Mononuclear cell (primary cell): ENCODE measurements at places on chromosomes 3 and 15. TPM values are rescaled to one million over a fixed set of nuclear protein-coding genes. Genes with fewer than 3 reads are reported as not detected.

PSMA4 gene
- total RNA-seq = 70.6 TPM

SKOR1 gene
- 1.9 TPM for total RNA-seq

OR5K2 gene
- not detected for total RNA-seq

SCN11A gene
- total RNA-seq = under 0.01 TPM

SNTN gene
- total RNA-seq = not detected

MCTP2 gene
- 55.9 TPM for total RNA-seq

P2RY12 gene
- total RNA-seq = 14.1 TPM

LRRC2 gene
- 0.10 TPM for total RNA-seq

STRA6 gene
- total RNA-seq = not detected

CCR9 gene
- total RNA-seq = 0.94 TPM

RCCD1 gene
- total RNA-seq = 1.3 TPM

PRTG gene
- total RNA-seq = under 0.01 TPM

GDPGP1 gene
- 3.7 TPM for total RNA-seq

FAM3D gene
- not detected for total RNA-seq

FBXW12 gene
- not detected for total RNA-seq
